ENCODE measurements at places on chromosomes 3 and 15. TPM values are rescaled to one million over a fixed set of nuclear protein-coding genes. Genes with fewer than 3 reads are reported as not detected.

- DNase-seq = no peak
These were observed 20.1 kb upstream of the TM4SF1 start for GRCh38 chr3:149397528-149397927.

The PLA2G4E gene
- total RNA-seq = 0.67 TPM

The KBTBD12 gene
- 4.1 TPM for total RNA-seq

DNA sequence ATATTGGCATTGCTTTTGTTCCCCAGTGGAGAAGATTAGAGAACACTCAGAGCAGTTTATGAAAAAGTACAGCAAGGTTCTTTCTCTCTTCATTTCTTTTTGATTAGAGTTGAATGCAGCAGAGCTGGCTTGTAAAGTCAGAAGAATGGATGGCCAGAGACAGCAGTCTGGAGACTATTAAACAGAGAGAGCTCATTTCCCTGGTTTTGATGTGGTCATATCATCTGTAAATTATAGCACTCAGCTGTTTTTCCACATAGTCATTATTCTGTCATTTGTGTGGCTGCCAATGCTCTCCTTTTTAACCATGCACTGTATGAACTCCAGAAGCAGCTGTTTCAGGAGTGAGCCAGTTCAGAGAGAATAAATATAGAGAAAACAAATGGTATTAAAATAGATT lies 177.4 kb upstream of the CRBN start:
- DNase-seq = no peak

The SLC28A1 gene
- 0.80 TPM for total RNA-seq

DNA sequence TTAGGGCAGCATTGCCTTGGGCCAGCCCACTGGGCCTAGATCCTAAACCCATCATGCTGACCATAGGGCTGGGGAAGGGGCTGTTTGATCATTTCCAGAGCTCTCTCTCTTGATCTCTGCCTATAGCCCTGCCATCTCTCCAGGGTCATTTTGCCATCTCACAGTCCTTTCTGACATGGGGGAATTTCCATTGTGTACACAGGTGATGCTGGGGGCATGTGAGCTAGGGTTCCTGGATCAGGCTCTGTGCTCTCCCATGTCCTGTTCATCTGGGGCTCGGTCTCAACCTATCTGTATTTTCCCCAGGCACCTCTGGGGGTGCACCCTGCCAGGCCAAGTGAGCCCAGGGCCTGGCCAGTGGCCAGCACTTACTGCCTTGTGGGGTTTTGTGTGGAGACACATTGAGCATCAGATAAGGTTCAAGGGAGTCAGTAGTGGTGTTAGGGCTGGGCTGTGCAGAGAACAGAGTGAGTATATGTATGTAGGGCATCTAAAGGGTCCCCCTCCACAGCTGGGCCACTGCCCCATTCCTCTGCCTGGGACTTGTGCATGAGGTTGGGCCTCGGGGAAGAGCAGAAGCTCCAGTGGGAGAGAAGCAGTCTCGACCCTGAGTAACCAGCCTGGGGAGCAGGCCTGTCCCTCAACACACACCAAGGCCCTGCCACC lies 25.7 kb upstream of the APEH start:
- no peak for DNase-seq

The TFDP2 gene
- total RNA-seq = 33.6 TPM

The COL6A6 gene
- total RNA-seq = not detected

The DNAH12 gene
- total RNA-seq = 0.02 TPM

DNA sequence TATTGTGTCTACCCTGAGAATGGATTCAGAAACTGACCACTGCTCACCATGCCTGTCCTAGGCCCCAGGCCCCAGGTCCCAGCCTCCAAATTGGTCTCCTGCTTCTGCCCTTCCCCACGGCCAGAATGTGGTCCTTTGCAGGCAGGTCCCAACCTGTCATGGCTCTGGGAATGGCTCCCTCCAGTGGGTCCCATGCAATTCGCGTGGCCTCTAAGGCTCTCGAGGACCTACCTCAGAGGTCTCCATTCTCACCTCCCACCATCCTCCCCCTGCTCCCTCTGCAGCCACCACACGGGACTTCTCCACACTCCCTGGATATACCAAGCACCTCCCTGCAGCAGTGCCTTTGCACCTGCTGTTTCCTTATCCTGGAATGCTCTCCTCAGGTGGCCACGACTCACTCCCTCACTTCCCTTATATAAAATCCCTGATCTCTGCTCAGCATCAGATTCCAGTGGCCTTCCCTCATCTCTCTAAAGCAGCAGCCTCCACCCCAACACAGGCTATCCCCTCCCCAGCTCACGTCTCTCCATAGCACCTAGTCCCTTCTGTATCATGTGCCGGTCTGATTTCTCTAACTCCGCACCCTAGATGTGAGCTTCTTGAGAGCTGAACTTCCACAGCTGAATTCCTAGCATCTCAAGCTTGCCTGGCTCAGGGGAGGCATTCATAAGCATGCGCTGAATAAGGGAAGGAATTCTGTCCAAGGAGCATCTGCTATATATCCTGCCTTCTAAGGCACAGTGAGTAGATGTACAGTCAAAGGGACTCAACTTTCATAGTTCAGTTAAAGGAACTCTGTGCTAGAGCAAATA lies 56.9 kb downstream of the ARRDC4 start:
- DNase-seq = no peak

- no peak for DNase-seq
These were observed 407.1 kb upstream of the KCNMB2 start for GRCh38 chr3:178129109-178129508.

The RAB5A gene
- 87.1 TPM for total RNA-seq

The PRSS50 gene
- total RNA-seq = not detected

GRCh38 chr3:26622621-26623418 lies at the start of gene LRRC3B:
TSS of gene LRRC3B (plus strand) at chr3:26622772. CDS start at chr3:26709673, 86,901 bp downstream.
- no peak for DNase-seq

DNA sequence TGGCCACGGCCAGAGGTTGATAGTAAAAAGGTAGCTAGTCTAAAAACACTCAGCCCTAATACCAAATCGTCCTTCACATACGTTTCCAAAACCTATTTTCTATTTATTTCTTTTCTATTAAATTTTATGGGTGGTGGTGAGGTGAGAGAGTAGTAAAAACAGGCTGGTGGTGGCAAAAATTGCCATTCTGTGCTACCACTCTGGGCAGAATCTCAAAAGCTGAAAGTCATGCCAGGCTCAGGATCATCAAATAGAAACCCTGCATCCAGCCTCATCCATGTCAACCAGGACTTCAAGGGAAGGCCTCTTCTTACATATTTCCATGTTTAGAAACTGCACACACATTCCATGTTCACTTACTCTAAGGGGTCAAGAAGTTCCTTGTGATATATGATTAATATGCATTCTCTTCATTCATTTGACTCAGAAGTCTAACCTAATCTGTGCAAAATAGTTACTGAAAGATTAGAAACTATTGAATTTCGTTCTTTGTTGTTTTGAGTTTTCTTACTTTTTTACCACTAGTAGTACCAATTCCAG lies 153.1 kb downstream of the TNIK start:
- DNase-seq = no peak

The DUOXA2 gene
- total RNA-seq = 30.2 TPM

The GFM1 gene
- total RNA-seq = 40.9 TPM

The CACNA2D2 gene
- total RNA-seq = 2.4 TPM

The ADCY5 gene
- 5.6 TPM for total RNA-seq

The DENND6A gene
- 24.7 TPM for total RNA-seq

DNA sequence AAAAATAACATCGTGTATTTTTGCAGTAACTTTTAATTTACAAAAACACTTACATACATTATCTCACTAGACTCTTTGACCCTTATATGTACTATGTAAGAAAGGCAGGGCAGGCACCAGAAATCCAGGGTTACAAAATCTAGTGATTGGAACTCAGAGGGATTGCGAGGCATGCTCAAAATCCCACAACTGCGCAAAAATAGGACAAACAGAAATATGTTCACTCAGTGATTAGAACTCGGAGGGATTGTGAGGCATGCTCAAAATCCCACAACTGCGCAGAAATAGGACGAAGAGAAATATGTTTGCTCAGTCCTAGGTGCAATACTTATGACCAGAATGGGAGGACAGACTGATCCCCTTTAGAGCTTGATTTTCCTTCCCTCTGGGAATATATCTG lies 79.2 kb upstream of the TGFBR2 start:
- no peak for DNase-seq

The MYZAP gene
- 11.7 TPM for total RNA-seq

The TLR9 gene
- 0.27 TPM for total RNA-seq

DNA sequence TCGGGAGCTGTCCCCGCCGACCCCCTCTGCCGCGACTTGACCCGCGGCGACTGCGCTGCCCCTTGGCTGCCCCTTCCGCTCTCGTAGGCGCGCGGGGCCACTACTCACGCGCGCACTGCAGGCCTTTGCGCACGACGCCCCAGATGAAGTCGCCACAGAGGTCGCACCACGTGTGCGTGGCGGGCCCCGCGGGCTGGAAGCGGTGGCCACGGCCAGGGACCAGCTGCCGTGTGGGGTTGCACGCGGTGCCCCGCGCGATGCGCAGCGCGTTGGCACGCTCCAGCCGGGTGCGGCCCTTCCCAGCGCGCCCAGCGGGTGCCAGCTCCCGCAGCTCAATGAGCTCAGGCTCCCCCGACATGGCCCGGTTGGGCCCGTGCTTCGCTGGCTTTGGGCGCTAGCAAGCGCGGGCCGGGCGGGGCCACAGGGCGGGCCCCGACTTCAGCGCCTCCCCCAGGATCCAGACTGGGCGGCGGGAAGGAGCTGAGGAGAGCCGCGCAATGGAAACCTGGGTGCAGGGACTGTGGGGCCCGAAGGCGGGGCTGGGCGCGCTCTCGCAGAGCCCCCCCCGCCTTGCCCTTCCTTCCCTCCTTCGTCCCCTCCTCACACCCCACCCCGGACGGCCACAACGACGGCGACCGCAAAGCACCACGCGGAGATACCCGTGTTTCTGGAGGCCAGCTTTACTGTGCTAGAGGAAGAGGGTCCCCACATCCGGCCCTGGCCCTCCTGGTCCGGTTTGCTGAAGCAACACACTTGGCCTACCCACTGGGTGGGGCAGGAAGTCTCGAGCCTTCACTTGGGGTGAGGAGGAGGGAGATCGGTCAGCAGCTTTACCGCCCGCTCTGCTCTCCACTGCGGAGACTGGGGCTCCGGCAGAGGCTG lies at the start of gene RASSF1:
TSS of gene RASSF1 (minus strand) at position 389 of the 882 bp plus-strand sequence. CDS start at position 358, 31 bp downstream.
- peak; percentile 86 for DNase-seq

The ISLR gene
- total RNA-seq = 3.6 TPM

The AAGAB gene
- total RNA-seq = 58.3 TPM

DNA sequence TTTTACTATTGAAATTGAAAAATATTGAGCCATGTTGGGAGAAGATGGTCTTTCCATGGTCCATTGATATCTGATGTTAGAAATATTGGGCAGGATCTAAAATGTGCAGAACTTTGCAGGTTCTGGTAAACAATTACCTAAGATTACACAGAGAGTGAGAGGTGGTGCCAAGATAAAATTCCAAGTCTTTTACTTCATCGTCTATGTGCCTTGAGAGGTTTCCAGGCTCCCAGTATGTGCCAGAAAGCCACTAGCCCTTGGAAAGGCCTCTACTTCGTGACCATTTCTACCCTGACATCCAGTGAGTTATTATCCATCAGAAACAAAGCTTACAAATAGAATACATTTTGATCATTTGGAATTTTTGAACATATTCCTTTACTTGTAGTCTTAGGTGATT lies 27.6 kb downstream of the CD200 start:
- no peak for DNase-seq

The ISG20 gene
- 43.5 TPM for total RNA-seq

GRCh38 chr3:133387341-133387740 lies 12.5 kb upstream of the BFSP2 start:
- DNase-seq = no peak

GRCh38 chr15:44712346-44713005 lies 1.2 kb downstream of the B2M start:
- DNase-seq = peak; percentile 92

- no peak for DNase-seq
These were observed 95.8 kb upstream of the SLC25A36 start for GRCh38 chr3:140845882-140846281.

- peak; percentile 95 for DNase-seq
These were observed 642 bp downstream of the ZBTB11 start for GRCh38 chr3:101676216-101676764.

The NR1I2 gene
- total RNA-seq = 70.4 TPM

The HIGD2B gene
- total RNA-seq = not detected

GRCh38 chr3:136988651-136989050 lies 30.9 kb downstream of the IL20RB start:
- no peak for DNase-seq

The CNTN4 gene
- 8.2 TPM for total RNA-seq

DNA sequence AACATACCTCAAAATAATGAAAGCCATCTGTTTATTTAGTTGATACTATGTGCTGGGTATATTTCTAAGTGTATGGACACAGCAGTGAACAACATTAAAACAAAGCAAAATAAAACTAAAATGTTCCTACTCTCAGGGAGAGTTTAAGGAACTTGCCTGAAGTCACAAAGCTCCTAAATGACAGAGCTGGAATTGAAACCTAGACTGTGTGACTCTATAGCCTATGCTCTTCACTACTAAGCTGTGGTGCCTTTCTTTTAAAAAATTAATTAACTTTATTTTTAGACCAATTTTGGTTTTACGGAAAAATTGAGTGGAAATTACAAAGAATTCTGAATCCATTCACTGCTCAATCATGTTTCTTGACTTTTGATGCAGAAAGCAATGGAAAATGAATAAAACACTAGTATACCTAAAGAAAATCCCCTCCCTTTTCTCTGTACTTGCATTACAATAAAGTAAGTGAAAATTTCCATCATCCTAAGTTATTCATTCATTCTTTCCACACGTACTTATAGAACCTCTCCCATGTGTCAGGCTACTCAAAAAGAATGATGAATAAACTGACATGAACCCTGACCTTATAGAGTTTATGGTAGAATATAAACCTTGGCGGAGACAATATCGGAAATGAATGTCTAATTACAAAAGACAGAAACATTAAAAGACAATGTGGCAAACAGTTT lies 189.8 kb upstream of the RBMS3 start:
- DNase-seq = no peak

The GOLGA8J gene
- 0.35 TPM for total RNA-seq

The PLSCR5 gene
- not detected for total RNA-seq

DNA sequence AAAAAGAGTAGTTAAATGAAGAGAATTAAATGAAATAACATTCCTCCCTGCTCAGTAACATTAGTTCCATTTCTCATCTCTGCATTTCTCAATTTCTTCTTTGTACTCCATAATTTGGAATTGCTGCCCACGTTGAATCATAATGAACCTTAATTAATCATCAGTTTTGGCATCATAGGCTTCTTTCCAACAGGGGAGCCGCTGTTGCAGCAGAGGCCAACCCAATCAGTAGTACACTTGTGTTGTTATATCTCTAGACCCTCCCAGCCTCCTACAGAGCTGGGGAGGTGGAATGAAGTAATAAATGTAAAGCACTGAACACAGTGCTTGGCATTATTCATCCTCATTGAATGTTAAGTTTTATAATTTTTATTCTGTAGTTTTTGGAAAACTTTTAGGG lies 240.7 kb downstream of the CHST2 start:
- no peak for DNase-seq

The POTEB3 gene
- total RNA-seq = not detected

GRCh38 chr15:35937380-35937779 lies 391.4 kb upstream of the DPH6 start:
- no peak for DNase-seq

The BFSP2 gene
- not detected for total RNA-seq

The PLCB2 gene
- 9.5 TPM for total RNA-seq

The FAM3D gene
- total RNA-seq = 646 TPM

Measured in colonic mucosa (tissue), 4 donors.